ENCODE measurements at places on chromosomes 12 and 14. TPM values are rescaled to one million over a fixed set of nuclear protein-coding genes. Genes with fewer than 3 reads are reported as not detected.
A peak's percentile ranks its signal among the peaks of the same experiment; 100 is the strongest.

Gene RTN1
- total RNA-seq, result under 0.01 TPM

DNA sequence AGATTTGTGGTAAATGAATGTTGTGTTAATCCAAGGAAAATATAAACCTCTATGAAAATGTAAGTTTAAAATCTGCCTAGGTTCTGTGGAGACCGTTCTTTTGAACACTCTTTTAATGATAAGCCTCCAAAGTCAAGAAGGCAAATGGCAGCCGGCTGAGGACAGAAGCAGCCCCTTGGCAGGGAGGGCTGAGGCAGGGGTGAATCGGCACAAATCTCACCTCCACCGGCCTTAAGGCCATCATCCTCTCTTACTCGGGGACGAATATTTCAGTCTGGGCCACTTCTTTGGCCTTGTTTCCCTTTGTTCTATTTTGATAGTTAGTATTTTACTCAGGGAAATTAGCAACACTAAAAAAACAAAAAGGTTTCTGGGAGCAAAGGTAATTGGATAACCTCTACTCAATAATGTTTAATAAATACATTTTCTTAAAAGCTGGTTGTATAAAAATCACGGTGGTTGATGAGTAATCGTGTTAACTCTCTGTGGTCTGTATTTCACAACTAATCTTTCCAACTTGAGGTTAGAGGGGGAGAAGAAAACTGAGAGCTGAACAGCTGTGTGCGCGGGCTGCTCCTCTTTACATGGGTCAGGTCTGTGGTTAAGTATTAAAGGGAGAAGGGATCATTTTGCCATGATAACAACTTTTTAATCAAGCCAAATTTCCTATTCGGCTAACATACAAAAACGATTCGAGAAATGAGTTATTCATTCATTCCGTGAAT is 18.6 kb downstream of the LGMN start:
- DNase-seq, result no peak

Gene FGF6
- total RNA-seq, result not detected

Gene NUP107
- total RNA-seq, result 21.0 TPM

DNA sequence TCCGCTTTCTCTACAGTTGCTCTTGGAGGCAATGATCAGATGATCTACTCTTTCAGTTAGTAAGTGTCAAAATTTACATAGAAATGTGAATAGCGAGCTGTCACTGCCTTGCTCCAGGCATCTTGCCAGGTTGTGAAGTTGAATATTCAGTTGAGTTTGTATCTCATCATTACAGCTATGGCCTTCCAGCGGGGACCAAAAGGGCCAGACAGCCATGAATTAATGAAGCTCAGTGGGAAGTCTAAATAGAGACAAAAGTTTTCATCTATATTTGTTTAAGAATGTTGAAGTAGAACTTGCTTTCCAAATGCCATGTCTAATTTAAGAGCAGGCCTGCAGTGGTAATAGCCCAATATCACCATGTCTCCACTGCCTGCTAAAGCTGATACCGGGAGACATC is 387.8 kb downstream of the FLRT2 start:
- no peak for DNase-seq

Gene POTEG
- not detected for total RNA-seq

Gene CABP1
- total RNA-seq, result under 0.01 TPM

GRCh38 chr14:85943192-85943591 is 413.2 kb downstream of the FLRT2 start:
- DNase-seq, result no peak

GRCh38 chr14:67268426-67269150 is 27.4 kb downstream of the PALS1 start:
- DNase-seq, result peak; percentile 27

DNA sequence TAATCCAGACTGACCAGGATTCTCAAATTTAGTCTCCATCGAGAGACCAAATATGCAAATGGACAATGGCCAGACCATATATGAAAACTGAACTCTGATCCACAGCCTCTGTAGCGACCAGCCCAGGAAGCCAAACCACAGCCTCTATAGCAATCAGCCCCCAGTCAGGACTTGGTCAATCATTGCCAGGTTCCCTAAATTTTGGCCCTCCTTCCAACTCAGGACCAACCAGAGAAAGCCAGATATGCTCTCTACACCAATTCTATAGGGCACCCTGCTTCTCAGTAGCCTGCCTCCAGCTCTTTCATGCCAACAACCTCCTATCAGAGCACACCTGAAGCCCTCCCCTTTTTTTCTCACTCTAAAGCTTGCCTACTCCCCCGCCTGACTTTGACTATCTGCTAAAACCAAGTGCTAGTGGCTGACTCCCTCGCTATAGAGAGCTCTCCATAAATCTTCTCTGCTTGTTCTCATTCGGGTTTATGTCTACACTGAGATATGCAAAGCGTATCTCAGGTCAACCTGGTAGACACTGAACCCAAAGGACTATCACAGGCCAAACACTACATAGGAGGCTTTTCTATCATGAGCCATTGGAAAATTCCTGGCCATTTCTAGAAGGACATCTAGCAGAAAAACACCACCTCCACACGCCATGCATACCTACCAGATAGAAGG is 110.5 kb upstream of the FUT8 start:
- no peak for DNase-seq

- no peak for DNase-seq
These were observed 76.1 kb upstream of the BTG1 start for GRCh38 chr12:92221656-92222315.

DNA sequence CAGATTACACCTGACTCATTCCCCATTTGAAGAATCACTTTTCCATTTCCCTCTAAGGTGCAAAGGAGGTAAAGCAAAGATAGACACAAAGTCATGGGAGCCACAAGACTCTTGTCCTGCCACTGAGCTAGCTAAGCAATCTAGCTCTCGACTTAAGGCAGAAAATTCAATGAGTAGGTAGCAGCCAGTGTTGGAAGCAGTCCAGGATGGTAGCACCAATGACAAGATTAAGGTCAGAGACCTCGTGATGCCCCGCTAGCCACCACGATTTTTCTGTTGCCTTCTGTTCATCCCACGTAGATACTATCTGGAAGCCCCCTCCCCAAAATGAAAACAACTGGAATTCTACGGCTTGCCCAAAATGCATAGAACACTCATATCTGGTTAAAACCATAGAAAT is 1.4 kb downstream of the VAMP1 start:
- no peak for DNase-seq

GRCh38 chr14:52485350-52485960 is 66.8 kb downstream of the TXNDC16 start:
- DNase-seq, result no peak

GRCh38 chr12:54082397-54082892 is 28.8 kb downstream of the HOXC4 start:
- DNase-seq, result no peak

- peak; percentile 7 for DNase-seq
These were observed 193.3 kb downstream of the ANO4 start for GRCh38 chr12:100987552-100988521.

- DNase-seq, result peak; percentile 66
These were observed 22.2 kb downstream of the ST8SIA1 start for GRCh38 chr12:22312336-22312735.

- DNase-seq, result no peak
These were observed 105.4 kb downstream of the SRGAP1 start for GRCh38 chr12:63949902-63950301.

DNA sequence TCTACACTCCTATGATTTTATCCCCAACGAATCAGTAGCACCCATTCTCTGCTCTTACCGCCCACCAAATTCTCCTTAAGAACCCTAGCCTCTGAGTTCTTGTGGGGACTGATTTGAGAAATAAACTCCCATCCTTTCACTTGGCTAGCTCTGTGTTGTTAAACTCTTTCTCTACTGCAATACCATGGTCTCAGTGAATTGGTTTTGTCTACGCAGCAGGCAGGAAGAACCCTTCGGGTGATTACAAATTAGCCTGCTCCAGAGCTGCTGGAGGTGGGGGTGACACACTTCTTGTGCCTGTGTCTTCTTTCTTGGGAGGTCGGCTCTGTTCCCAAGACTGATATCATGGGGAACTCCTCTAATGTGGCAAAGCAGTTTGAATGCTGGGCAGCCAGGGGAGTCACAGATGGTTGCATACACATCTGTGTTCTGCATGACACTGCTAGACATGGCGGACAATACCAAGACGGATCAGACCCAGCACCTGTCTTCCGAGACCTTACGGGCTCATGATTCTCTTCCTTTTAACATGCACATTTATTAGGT is 1.6 kb upstream of the C1S start:
- DNase-seq, result no peak

Gene FIGNL2
- total RNA-seq, result 0.44 TPM

- DNase-seq, result no peak
These were observed 79.6 kb downstream of the PITPNM2 start for GRCh38 chr12:123071099-123071800.

- peak; percentile 61 for DNase-seq
These were observed 8.7 kb downstream of the MARK3 start for GRCh38 chr14:103393676-103394626.

DNA sequence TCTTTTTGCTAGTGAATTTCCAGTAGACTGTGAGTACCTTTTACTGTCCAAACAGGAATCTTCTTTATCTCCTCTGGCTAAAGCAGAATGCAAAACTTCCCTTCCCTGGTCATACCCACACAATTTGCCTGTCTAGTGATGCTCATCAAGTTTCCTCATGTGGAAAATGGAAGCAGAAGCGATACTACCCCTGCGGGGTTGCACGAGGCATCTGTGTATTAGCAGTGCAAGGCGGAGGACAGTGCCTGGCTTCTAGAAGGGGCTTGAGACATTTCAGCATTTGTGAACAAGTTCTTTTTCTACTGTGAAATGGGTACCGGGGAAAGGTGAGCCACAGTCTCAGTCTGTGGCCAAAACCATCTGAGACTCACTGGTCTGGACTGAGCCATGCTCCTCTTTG is 340.9 kb downstream of the AACS start:
- DNase-seq, result no peak

DNA sequence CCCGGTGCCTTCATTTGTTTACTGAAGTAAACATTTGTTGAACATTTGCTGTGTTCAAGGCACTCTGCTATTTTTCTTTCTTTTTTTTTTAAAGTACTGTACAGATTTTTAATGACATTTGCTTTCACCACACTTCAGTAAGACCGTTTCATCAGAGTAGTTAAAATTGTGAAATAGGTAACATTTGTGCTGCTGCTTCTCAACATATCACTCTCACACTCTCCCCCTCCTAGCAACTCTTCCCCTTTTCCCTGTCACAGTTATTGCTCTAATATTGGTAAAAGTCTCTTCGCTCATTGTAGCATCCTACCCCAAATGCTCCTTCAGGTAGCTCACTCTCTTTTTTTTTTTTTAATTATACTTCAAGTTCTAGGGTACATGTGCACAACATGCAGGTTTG is 49.6 kb downstream of the SRGAP1 start:
- no peak for DNase-seq

Gene EAPP
- 44.2 TPM for total RNA-seq
